ENCODE measurements at places on chromosomes 7 and 10. TPM values are rescaled to one million over a fixed set of nuclear protein-coding genes. Genes with fewer than 3 reads are reported as not detected.

The PARD3 gene
- 87.9 TPM for total RNA-seq

The PRKAR2B gene
- 20.8 TPM for total RNA-seq

The SH2D4B gene
- total RNA-seq: not detected

The C10orf67 gene
- total RNA-seq: not detected

The KLF14 gene
- total RNA-seq: not detected

The UTF1 gene
- total RNA-seq: not detected

The OPN1SW gene
- not detected for total RNA-seq

The TWNK gene
- 7.8 TPM for total RNA-seq

The ZNF853 gene
- 1.4 TPM for total RNA-seq

The ASB10 gene
- total RNA-seq: not detected

The PKD1L1 gene
- total RNA-seq: 0.60 TPM

The TRIM73 gene
- total RNA-seq: 5.7 TPM

The CPSF4 gene
- total RNA-seq: 23.2 TPM

The TBRG4 gene
- 84.0 TPM for total RNA-seq

The PTPRN2 gene
- total RNA-seq: 26.2 TPM

The TCAF2 gene
- total RNA-seq: 4.1 TPM

The SPOCK2 gene
- 3.1 TPM for total RNA-seq

Measured in mucosa of descending colon (tissue), 3 donors.